ENCODE measurements at places on chromosomes 5 and 9. TPM values are rescaled to one million over a fixed set of nuclear protein-coding genes. Genes with fewer than 3 reads are reported as not detected.

Gene SLC6A19
- not detected for total RNA-seq

Gene CNTNAP3
- total RNA-seq = 2.8 TPM

Gene IL5
- not detected for total RNA-seq

Gene TENT4A
- total RNA-seq = 17.8 TPM

Gene CDC20B
- total RNA-seq = not detected

Gene OR1Q1
- not detected for total RNA-seq

Gene ZDHHC21
- total RNA-seq = 7.2 TPM

Gene NIPAL4
- not detected for total RNA-seq

Gene PCDHGA8
- 8.1 TPM for total RNA-seq

Gene CDKN2B-AS1
- 0.46 TPM for total RNA-seq

Gene DMGDH
- total RNA-seq = 3.2 TPM

Gene PPP1R26
- total RNA-seq = 30.1 TPM

Gene ASPN
- 12.4 TPM for total RNA-seq

Gene PCDHB16
- total RNA-seq = 2.0 TPM

Gene ARHGEF39
- 0.77 TPM for total RNA-seq

Gene HK3
- 0.46 TPM for total RNA-seq

Gene RMND5B
- 31.1 TPM for total RNA-seq

Gene CYLC2
- not detected for total RNA-seq

Gene AGPAT2
- total RNA-seq = 69.3 TPM

Gene PCDHGA10
- total RNA-seq = 7.4 TPM

Gene FOXI1
- total RNA-seq = not detected

Gene MYOZ3
- 4.1 TPM for total RNA-seq

Gene CTXN3
- total RNA-seq = not detected

Gene HTR1A
- total RNA-seq = not detected

Gene TRIM36
- total RNA-seq = 1.1 TPM

Gene TRIP13
- total RNA-seq = 0.91 TPM

Gene TOR4A
- total RNA-seq = 27.2 TPM

Gene C9orf85
- 3.6 TPM for total RNA-seq

Gene KIAA0825
- 2.4 TPM for total RNA-seq

Gene IDNK
- total RNA-seq = 6.9 TPM

Gene UBLCP1
- total RNA-seq = 13.3 TPM

Gene TAF11L7
- not detected for total RNA-seq

Gene FAM170A
- total RNA-seq = not detected

Gene IFNB1
- total RNA-seq = not detected

Gene PRDM9
- total RNA-seq = not detected

Gene NSMF
- total RNA-seq = 21.0 TPM

Gene PPP3R2
- not detected for total RNA-seq

Gene PCDHGA6
- 7.7 TPM for total RNA-seq

Gene SLC6A18
- total RNA-seq = not detected

Gene SLC46A2
- not detected for total RNA-seq

Gene SHISAL2B
- total RNA-seq = not detected

Gene ZNF618
- total RNA-seq = 1.1 TPM

Gene CA9
- 2.3 TPM for total RNA-seq

Gene GDA
- total RNA-seq = not detected

Gene F2RL1
- total RNA-seq = 0.95 TPM

Gene PCDHGC5
- total RNA-seq = 5.4 TPM

Gene PCDHB7
- total RNA-seq = 0.91 TPM
